NCI-H1417 treated with DMSO at 0.1 percent for 48 hours (cell line): ENCODE measurements at places on chromosomes 16 and 17.
A peak's percentile ranks its signal among the peaks of the same experiment; 100 is the strongest.

DNA sequence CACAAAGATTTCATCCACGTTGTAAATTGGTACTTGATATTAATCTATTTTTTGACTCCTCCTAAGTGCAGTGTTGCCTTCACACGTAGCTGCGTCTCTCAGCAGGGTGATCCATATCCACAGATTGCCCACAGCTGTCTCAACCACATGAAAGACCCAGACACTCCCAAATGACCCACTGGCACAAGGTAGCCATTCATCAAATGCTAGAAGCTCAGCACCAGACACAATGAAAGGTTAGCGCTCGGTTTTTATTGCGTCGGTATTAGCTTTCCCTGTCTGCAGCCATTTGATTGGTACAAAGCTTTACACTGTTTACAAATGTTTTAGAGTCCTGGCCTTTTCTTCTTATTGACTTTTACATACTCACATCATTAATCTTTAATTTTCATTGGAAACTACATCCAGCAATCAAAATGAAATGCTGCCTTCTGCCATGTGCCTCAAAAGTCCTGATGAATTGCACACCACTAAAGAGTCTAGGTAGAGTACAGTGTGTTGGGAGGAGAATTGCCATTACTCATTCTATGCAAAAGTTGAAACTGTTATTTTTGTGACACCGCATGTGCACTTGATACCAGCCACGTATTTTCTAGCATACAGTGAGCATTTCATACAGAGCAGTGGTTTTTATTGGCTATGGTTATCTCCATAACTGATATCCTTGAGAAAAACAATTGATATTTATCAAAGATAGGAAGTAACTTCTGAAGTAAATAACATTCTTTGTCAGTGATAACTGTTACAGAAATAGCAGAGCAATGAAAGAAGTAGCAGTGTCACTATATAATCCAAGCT is 127.3 kb upstream of the NUDT7 start:
- no peak for DNase-seq

DNA sequence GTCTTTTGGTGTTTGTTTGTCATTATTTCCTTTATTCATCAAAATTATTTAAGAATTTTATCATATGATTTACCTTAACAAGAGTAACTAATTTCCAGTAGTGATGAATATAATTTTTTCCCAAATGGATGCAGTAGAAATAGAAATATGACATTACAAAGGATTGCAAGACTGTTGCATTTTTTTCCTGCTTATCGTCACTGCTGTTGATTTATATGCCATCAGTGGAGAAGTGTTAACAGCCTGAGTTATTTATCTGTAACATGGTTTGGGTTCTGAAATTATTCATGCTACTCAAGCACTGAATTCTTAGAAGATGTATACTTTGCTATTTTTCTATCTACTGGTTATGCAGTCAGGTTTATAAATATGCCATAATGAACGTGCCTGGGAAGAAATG is 68.6 kb downstream of the TMEM100 start:
- no peak for DNase-seq

GRCh38 chr17:40019140-40019991 is 4.1 kb downstream of the CSF3 start:
- DNase-seq: no peak

DNA sequence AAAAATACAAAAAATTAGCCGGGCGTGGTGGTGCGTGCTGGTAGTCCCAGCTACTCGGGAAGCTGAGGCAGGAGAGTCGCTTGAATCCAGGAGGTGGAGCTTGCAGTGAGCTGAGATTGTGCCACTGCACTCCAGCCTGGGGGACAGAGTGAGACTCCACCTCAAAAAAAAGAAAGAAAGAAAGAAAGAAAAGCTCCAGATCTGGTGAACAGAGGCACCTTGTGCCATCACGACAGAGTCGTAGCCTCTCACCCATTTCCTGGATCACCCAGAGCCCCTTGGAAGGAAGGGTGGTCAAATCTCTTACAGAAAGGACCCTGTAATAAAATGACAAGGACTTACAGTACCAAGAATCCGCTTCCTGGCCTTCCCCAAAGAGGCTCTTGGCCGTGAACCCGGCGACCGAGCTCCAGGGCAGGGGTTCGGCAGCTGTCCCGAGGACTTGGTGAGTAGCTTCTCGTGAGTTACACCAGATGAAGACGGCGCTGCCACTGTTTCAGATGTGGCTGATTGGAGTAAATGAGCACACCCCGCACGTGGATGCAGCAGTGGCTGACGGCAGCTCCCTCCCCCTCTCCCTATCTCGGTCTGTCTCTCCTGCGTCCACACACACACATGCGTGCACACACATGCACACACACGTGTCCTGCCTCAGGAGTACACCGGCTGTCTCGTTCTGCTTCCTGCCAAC is 13.5 kb downstream of the LGALS3BP start:
- no peak for DNase-seq

GRCh38 chr17:2899906-2900305 is 103.7 kb downstream of the RAP1GAP2 start:
- DNase-seq: no peak

DNA sequence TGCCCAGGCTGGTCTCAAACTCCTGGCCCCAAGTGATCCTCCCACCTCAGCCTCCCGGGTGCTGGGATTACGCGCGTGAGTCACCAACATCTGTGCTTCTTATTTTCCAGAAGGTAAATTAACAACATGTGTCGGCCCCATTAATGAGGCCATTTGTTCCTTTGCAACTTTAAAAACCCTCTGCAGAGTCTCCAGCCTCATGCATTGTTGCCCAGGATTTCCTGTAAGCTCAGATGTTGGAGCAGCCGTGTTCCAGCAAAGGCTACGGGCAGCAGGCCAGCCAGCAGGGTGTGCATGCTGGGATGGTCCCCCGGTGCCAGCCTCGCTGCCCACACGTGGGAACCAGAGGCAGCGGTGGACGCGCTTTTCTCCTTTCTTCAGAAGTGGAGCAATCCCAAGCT is 19.1 kb upstream of the HEXD start:
- DNase-seq: no peak

DNA sequence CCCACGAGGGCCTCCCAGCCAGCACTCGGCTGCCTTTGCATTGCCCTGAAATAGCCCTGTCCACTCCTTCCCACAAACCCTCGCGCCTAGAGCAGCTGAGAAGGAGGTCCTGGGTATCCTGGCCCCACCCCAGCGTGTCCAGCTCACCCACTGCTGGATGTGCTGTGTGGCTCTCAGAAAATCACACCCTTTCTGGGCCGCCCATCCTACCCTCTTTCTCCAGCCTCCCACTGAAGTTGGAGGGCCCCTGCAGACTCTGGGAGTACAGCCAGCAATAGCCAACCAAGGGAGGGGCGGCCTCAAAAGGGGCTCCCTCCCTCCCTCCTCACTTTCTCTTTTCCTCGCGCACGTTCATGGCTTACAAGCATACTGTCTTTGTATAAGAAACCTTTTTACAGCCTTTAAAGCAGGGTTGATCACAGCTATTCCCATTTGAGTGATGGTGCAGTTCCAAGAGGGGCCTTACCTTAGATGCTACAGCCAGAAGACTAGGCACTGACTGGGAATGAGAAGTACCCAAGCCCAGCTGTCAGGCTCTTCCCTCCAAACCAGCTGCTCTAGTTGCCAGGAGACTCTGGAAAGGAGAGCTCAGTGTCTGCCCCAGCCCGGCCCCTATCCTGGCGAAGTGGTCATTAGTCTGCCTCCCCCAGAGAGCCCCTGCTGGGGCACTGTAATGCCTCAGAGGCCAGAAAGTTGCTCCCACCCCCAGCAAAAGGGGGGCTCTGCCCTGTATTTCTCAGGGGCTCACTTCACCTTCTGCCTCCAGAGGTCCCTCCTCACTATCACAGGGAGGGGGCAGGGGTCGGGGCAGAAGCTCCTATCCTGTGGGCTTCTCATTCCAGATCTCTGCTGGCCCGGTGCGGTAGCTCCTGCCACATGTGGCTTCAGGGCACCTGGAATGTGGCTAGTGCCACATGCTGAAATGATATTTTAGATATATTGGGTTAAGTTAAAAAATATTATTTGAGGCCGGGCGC is 38.1 kb downstream of the DCAKD start:
- peak; percentile 44 for DNase-seq

DNA sequence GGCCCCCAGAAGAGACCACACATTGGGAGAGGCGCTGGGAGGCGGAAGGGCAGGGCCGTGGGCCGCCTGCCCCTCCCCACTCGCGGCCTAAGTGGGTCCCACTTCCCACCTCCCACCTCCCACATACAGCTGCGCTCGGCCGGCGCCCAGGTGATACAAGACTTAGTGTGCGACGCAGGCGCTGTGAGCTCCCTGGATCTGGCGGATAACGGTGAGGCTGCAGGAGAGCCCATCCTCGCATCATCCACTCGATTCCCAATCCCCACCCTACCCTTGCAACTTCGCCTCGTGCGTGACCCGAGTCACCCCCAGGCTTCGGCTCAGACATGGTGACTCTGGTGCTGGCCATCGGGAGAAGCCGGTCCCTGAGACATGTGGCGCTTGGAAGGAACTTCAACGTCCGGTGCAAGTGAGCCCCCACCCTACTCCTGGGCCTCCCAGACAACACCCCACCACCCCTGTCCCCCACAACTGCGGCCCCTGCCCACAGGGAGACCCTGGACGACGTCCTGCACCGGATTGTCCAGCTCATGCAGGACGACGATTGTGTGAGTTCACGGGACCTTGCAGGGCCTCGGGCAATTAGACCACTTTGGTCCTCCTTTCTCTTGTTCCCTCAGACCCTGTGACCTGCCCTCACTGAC is 3.9 kb downstream of the CARMIL2 start:
- no peak for DNase-seq

- DNase-seq: peak; percentile 38
Measured at GRCh38 chr16:1983544-1984346, at the start of gene GFER. Gene GFER, plus strand, starts transcription at chr16:1984193. Its CDS starts 26 bp downstream, at chr16:1984219.

GRCh38 chr16:53668869-53669268 is 34.8 kb downstream of the RPGRIP1L start:
- no peak for DNase-seq

DNA sequence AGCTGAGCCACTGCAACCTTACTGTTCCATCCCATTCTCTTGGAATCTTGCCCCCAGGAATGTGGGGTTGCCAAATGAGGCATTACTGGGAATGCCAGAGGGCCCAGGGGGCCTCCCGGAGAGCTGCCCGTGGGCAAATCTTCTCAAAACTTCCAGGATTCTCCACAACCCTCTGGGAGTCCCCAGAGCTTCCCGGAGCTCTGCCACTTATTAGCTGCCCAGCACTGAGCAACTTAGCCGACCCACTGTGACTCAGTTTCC is 306.0 kb downstream of the FOXL1 start:
- DNase-seq: no peak

- DNase-seq: no peak
Measured at GRCh38 chr17:49640556-49640955, 37.3 kb downstream of the SPOP start.

- no peak for DNase-seq
Measured at GRCh38 chr16:53126390-53126789, 71.6 kb downstream of the CHD9 start.

DNA sequence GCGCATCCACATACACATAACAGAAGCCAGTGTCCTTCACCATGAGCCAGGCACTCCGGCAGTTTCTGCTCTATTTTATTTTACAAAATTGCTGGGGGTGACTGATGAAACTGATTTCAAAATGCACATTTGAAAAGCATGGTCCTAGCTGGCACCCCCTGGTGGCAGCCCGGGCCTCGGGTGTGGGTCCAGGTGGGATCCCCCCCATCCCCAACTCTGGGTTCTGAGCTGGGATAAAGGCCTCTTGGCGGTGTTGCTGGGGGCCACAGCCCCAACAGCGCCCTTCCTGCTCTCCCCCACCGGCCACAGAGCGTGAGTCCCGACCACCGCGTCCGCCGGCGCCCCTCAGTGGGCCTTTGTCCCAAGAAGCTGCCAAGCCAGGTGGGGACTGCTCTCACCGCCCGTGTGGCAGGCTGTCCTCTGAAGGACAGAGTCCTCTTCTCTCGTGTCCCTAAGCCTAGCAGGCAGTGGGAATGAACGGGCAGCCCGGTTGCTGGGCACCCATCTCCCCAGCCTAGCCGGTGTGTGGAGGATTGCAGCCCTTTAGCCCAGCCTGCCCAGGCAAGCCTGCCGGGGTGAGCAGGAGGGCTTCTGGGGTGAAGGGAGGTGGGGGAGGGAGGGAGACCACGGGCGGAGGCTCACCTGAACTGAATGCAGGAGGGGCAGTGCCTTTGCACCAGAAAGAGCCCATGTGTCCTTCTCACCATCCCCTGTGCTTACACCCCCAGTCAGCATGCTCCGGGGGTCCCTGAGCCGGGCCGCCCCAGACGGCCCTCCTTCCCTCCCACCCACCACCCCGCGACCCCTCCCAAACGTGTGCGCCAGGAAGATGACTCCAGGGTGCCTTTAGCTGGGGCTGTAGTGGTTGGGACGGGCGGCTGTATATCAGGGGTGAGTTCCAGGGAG is 898 bp downstream of the SNAI3 start:
- DNase-seq: no peak

DNA sequence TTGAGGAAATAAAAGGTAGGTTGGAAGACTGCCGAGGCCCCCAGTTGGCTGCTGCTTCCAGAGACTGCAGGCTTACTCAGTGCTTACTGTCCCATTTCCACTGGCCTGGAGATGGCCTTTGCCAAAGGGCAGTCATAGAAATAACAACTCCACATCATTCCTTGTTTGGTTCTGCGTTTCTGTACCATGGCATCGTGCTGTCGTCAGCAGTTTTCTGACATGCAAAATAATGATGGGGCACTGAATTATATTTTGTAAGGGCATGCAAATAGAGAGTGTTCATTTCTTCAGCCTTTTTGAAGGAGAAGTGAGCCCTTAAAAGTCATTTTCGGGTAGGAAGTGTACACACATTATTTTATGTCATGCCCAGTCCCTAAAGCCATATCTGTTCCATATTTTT is 88.9 kb downstream of the RBFOX1 start:
- DNase-seq: no peak

- no peak for DNase-seq
Measured at GRCh38 chr17:1110541-1110861, 69.3 kb downstream of the ABR start.

DNA sequence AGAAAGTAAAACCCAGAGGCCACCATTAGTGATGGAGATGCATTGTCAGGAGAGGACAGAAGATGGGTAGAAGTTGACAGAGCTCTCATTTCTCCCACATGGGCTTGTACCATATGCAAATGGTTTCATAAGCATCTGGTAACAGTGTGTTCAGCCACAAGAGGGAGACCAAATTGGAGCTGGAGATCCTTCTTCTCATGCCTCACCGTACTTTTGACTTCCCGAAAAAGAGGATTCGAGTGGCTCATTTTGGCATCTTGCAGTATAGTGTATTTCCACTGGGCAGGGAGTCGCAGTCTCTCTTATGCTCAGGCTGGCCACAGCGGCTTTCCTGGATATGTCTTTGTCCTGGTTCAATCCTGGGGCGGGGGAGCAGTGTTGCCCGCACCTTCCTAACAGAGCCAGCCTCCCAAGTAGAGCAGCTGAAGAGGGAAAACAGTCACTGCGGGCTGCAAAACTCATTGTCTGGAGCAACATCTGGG is 23.8 kb downstream of the TBC1D3B start:
- no peak for DNase-seq
